Activated CD4-positive, alpha-beta T cell treated with anti-CD3 and anti-CD28 coated beads, Interleukin-2, amount 50 U/mL, for 1 hour (primary cell): ENCODE measurements at places on chromosomes 2 and 18.

DNA sequence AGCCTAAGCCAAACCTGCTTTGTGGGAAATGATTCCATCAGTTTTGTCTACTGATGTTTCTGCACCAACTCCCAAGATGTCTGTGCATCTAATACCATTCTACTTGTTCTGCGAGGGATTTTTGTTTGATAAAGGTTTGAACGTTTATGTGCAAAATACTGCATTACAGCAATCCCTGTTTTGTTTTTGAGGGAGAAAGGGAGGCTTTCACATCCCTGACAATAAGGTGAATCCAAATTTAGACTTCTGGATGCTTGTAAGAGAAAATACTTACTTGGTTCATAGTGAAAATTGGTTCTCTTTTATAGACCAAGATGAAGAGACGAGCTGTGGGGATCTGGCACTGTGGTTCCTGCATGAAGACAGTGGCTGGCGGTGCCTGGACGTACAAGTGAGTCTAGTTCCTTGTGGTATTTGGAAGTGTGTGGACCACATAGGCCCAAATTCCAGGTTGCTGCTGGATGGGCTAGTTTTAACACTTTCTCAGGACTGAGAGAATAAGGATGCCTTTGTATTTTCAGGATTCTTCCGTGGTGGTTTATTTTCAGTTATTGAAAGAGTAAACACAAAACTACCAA, 1.1 kb downstream of the RPL37A start:
- DNase-seq, result no peak

DNA sequence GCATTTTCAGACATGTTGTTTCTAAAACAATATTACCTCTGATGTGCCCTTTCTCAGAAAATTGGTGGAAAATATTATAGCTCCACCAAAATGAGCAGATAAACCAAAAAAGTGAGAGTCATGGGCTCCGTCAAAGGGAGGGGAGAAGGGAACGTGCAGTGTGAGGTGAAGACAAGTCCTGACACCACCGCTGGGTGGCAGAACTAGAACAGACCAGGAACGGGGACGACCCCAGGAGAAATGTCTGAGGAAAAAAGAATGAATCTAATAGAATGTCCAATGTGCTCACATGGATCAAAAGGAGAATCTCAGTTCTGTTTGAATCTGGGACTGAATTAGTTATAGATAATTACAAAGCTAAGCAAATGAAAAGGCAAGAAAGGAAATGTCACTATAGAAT, 22.6 kb upstream of the BCL2 start:
- DNase-seq, result peak; percentile 26

- no peak for DNase-seq
Measured at GRCh38 chr2:152607793-152608300, 109.4 kb downstream of the PRPF40A start.

GRCh38 chr2:33678436-33678835, 79.3 kb upstream of the FAM98A start:
- DNase-seq, result no peak

- no peak for DNase-seq
Measured at GRCh38 chr18:40841467-40841866, 1113.6 kb upstream of the PIK3C3 start.

DNA sequence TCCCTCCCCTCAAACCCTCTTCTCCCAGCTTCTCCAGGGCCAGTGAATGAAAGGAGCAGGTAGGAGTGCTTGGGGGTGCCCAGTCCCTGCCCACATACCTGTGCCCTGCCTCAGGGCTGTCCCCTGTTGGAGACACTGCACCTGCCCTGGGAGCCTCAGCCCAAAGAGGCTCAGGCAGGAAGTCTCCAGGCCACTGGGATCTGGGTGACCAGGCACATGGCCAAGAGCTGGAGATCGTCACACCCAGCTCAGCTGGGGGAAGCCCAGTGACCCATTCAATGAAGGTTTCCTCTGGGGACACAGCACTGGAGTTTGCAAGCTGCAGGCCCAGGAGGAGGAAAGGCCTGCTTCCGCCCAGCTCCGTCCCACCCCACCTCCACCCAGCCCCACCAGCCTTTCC, 156.4 kb downstream of the ZFP36L2 start:
- no peak for DNase-seq

GRCh38 chr2:127721978-127722355, 20.7 kb downstream of the SFT2D3 start:
- DNase-seq, result no peak

DNA sequence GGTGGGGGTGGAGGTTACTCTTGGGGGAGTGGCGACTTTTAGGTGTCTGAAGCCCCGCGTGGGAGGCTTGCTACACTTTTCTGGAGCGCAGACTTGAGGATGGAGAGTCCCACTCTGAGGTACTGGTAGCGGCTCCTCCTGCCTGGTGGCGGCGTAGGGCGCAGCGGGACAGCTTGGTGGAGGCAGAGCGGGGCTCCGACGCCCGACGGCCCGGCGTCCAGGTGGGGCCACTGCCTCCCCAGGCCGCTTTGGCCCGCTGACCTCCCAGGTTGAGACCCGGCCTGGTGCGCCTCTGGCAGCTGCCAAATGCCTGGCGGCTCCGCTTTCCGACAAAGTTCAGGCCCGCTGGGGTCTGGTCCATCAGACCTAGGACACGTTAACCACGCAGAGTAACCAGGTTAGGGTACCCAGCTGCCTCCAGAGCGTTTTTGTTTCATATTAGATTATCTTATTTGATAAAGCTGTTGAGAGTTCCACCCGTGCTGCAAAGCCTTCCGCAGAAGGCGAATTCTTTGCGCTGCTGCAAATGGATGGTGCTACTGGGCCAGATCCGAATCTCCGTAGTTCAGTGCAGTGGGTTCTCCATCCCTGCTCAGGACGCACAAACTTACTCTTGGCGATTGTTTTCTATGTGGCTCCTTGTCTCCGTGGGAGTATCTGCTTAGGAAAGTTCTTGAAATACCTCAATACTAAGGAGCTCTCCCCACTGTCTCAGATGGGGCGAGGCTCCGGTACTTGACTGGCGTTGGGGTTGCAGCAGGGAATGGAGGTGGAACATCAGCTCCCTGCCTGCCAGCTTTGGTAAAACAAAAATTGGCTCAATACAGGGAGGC, 405.9 kb downstream of the XIRP2 start:
- no peak for DNase-seq

- no peak for DNase-seq
Measured at GRCh38 chr2:1479346-1479745, 66.1 kb downstream of the TPO start.

- no peak for DNase-seq
Measured at GRCh38 chr2:174342686-174343342, 8.1 kb downstream of the SP9 start.

DNA sequence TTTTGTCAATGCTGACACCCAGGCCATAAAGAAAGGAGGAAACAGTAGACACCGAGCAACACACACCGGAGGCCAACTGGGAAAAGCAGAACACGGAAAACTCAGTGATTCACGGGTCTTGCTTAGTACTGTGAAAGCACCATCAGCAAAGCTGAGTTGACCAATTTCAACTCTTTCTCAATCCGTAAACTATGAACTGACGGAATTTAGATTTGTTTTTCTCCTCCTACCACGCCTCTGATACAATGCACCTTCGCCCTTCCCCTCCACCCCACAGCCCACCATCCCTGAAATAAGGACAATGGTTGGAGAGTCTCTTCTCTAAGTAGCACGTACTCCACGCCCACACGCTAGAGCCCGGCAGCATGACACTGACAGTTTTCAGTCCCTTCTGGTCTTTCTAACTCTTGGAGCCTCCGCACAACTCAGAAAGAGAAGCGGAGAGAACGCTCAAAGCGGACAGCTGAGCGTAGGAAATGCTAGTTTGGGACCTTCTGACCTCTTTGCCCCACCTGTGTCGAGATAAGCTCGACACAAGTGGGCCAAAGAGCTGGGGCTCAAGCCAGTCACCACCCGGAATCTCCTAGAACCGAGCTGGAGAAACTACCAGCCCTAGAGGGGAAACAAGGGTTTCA, 669 bp downstream of the LNPK start:
- DNase-seq, result peak; percentile 28

GRCh38 chr18:5771343-5771742, 124.0 kb downstream of the TMEM200C start:
- DNase-seq, result no peak

- DNase-seq, result no peak
Measured at GRCh38 chr2:38716185-38716584, 35.0 kb downstream of the SRSF7 start.

DNA sequence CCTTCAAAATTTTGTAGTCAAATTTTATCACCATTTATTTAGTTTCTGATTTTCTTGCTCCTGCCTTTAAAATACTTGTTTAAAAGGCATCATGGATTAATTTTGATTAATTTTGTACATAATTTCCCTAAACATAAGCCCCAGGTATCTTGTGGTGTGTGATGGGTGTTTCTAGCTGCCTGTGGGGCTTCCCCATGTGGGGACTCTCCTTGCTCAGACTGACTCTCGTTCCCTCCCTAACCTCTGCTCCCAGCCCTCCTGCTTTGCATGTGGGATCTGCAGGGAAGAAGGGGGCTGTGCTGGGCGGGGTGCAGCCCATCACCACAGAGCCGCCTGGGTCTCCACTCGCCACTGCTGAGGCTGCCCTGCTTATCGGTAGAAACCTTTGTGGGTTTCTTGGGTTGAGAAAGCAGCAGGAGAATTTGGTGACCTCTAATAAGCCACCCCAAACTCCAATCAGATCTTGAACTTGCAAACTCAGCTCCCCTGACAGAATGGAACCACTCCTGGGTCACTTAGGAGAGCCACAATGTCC, 72.5 kb downstream of the MRPS9 start:
- DNase-seq, result no peak

DNA sequence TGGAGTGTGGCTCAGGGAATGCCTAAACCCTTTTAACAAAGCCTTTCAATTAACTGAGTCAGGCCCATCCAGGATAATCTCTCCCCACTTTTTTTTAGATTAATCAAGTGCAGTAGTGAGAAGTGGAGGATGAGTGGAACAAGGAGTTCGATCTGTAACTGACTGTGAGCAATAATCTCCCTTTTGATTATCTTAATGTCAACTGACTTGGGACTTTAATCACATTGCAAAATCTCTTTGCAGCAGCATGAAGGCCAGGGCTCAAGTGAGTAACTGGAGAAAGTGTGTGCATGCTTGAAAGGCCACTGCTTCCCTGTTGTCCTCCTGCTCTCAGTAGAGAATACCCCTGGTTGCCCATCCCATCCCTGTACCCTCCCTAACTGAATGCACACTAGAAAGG, 32.1 kb upstream of the HS6ST1 start:
- DNase-seq, result no peak

DNA sequence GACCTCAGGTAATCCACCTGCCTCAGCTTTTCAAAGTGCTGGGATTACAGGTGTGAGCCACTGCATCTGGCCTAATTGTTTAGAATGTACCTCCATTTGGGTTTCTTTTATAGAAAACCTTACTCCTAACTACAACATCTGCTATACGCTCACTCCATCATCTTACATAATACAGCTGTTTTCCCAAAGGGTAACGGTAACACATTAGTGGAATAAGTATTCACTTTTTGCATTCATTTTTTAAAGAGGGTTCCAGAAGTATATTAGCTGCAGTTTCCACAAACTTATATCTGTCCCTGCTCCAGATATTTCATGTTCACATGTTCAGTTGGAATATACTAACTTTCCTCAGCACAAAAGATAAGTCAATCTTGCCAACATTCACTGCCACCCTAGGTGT, 640.1 kb upstream of the FSHR start:
- DNase-seq, result no peak

DNA sequence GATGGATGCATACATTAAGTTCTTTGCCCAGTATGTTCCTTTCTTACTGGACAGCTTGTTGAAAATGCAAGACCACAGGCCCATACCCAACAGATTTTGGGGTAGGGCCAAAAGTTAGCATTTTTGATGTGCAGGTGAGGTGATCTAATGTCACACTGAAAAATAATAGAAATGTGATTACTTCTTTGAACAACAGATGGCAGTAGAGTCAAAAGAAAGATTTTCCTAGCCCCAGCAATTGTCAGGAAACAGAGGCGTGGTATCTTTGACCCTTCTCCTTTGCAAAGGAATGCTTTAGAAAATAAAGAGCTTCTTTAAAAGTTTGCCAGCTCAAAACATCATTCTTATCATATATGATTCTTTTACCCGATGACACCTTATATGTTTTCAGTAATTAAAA, 343.6 kb upstream of the SYT4 start:
- DNase-seq, result no peak

DNA sequence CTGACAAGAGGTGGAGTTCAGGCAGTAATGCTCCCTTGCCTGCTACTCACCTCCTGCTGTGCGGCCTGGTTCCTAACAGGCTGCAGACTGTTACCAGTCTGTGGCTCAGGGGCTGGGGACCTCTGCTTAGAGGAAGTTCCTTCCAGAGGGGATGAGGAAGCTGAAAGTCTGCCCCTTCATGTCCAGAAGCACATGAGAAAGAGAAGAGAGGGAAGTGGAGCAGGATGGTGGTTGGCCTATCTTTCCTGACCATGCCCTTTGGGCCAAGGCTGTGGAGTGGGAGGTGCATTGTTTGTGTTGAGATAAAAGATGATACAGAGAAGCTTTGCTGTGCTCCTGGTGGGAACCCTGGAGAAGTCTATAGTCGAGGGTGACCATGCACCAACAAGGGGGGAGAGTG, 112.5 kb downstream of the LPIN1 start:
- DNase-seq, result no peak

GRCh38 chr2:231640241-231640640, 47.6 kb downstream of the TEX44 start:
- no peak for DNase-seq

GRCh38 chr2:25606892-25607291, 66.5 kb downstream of the DTNB start:
- no peak for DNase-seq

GRCh38 chr2:185127412-185127811, 529.1 kb downstream of the ZNF804A start:
- no peak for DNase-seq

DNA sequence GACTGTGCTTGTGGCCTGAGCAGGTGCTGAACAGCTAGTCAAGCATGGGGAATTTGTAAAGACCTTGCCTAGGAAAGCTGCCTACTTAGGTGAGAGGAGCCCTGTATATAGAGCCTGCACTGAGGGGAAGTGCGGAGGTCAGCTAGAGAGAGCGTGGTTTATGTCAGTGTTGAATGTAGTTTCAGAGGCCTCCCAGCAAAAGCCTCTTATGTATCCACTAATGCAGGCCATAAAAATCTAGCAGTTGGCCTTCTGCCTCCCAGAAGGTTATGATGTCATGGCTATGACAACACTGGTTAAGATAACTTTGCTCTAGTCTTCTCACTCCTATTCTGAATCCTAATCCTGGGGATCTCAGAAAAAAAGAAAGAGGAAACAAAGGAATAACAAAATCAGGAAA, 88.9 kb downstream of the ASXL3 start:
- DNase-seq, result no peak

DNA sequence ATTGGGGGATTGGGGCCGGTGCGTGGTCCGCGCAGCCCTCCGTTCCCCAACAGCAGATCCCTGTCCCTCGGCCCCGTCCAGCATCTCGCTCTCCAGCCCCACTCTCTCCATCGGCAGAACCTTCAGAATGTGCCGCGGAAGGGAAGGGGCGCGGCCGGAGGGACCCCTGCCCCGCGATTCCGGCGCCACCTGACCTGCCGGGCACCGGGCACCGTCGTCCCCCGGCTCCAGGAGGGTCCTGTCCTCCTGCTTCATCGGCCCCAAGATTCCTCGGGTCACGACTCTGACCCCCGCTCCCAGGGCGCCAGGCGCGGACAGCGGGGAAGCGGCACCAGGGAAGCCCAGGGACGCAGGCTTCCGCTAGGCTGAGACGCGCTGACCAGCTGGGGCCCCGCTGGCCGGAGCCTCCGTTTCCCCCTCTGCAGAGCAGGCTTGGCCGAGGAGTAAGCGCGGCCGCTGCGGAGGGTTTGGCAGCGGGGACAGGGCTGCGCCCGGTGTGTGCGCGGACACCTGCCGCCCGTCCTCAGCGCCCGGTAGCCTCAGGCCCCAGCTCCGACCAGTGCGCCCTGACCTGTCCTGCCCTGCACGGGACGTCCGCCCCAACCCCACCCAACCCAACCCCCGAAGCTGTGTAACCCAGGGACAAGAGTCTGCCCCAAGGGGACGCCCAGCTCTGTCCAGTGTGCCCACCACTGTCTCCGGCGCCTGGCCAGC, 16.8 kb upstream of the BOK start:
- no peak for DNase-seq
